Immature natural killer cell (primary cell): ENCODE measurements at places on chromosomes 12 and 14.

DNA sequence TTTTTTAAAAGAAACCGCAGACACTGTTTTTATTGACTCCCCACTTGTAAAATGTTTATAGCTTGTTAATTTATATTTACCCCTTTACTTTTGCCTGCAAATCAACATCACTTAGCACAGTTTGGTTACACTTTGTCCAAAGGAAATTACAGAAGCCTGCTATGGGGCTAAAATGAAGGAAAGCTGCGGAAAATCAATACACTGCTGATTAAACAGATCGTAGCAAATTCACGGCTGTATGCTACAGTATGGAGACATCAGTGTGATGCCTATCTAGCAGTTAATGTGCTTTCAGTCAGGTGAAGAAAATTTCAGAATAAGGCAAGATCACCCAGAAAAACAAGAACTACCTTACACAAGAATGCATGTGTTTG lies 110.0 kb downstream of the FOXG1 start:
- DNase-seq = no peak

DNA sequence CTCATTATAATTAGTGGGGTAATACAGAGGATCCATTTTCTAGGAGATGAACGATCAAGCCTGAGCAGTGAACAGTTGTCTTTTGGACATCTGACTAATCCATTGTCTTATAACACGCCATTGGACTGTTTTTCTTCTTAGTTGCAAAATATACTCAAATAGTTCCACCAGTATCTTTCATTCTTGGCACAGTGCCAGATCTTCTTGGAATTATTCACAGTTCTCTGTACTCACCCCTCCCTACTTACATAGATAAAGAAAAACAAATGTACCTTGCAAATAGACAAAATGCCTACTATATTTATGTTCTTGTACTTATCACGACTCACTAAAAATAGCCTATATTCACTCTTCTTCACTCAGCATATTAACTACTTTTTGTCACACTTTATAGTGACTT lies 3.8 kb downstream of the CBLN3 start:
- DNase-seq = no peak

DNA sequence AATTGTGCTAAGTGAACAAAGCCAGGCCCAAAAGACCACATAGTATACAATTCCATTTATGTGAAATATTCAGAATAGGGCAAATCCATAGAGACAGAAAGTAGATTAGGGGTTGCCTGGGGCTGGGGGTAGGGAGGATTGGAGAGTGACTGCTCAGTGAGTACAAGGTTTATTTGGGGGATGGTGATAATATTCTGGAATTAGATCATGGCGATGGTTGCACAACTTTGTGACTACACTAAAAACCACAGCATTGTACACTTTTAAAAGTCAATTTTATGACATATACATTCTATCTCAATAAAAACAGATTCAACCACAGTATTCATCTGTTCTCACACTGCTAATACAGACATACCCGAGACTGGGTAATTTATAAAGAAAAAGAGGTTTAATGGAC lies 68.7 kb upstream of the MAP1LC3B2 start:
- DNase-seq = no peak

GRCh38 chr14:54683882-54684794 lies 117.2 kb downstream of the SAMD4A start:
- no peak for DNase-seq

DNA sequence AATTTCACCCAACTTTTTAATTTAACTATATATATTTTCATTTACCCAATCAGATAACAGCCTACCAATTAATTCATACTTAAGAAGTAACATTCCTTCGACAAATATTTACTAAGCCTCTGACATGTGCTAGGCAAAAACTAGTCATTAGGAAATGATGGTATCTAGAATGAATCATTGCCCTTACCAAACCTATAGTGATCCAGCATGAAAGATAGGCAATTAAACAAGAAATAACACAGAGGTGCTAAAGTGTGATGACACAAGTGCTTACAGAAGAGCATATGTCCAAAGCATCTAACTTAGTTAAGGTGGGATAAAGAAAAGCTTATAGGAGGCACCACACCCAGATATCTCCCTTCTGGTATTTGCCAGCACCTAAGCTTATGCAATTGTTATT lies 166.5 kb upstream of the RASSF8 start:
- no peak for DNase-seq

GRCh38 chr14:100020629-100021028 lies 44.6 kb upstream of the EVL start:
- no peak for DNase-seq

DNA sequence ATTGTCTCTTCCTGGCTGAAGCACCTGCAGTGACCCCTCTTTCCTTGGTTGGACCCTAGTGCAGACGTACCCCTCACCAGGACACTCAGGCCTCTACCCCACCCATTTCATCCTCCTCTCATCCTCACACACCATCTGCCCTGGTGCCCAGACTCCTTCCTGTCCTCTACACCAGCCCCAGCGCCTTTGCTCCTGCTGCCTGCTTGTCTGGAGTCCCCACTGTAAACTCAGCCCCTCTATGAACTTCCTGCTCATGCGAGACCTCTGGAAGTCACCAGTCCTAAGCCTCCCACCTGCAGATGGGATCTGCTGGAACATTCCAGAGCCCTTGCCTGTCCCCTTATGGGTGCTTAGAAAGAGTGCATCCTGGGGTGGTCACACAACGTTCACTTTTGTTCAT lies 242.5 kb downstream of the ADGRD1 start:
- DNase-seq = no peak

GRCh38 chr12:52360663-52361271 lies 6.5 kb downstream of the KRT85 start:
- DNase-seq = no peak

- no peak for DNase-seq
Observed at GRCh38 chr12:71194657-71195056, 36.9 kb upstream of the TSPAN8 start.

- DNase-seq = no peak
Observed at GRCh38 chr14:29858299-29858698, 69.3 kb downstream of the PRKD1 start.

DNA sequence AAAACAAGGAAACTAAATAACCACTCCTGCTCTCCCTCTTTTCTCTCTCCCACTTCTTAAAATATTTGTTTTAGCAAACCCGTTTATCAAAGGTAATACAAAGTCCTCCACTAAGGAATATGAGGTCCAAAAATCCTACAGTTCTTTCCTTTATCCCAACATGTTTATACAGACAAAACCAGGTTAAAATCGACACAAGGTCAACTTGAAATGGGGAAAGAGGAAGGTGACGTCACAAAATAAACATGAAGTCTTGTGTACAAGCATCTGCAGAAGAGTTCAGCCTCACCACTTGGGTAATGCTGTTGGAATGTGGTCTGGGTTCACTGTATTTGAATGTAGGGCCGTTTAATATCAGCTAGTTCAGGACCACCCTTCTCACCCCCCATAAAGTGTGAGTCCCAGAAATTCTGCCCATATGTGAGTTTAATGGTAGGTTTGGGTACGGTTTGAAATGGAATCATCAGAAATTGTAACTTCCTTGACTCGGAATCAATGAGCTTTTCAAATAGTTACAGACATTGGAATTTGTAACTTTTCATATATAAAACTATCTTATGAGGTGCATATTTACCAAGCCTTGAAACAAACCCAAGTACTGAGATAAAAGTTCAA lies 120.0 kb upstream of the SLC38A2 start:
- no peak for DNase-seq

GRCh38 chr12:109695961-109696461 lies 17.6 kb upstream of the FAM222A start:
- no peak for DNase-seq

- DNase-seq = no peak
Observed at GRCh38 chr14:53260286-53260685, 107.2 kb upstream of the DDHD1 start.

DNA sequence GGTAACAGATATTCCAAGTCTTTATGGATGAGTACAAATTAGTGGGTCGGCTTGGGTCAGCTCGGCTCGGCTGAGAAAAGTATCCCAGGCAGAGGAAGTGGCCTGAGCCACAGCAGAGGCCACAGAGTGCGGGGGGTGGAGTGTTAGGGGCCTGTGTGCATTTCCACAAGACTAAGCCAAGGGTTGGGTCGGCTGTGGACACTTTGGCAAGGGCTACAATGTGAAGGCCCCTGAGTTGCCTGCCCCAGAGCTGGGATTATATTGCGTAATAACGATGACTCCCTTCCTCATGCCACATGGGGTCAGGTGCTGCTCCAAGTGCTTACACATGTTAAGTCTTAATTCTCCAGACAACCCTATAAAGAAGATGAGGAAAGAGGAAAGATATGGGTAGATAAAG lies 11.4 kb downstream of the EVL start:
- peak; percentile 30 for DNase-seq

DNA sequence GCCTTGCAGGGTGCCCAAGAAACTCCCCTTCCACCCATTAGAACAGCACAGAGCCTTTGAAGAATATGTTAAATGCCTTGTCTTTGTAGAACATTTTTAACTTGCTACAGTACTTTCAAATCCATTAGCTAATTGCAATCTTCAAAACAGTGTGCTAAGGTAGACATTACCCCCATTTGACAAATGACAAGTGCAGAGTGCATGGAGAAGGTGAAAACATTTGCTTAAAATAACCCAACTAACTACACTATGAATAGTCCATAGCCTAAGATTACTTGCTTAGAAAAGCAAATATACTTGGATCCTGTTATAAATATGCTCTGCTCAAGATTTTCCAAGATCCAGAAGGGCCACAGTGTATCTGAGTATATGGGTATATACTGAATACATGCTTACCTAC lies 87.0 kb upstream of the G2E3 start:
- DNase-seq = no peak
